Dermis blood vessel endothelial cell (primary cell): ENCODE measurements at places on chromosomes 3 and 15. TPM values are rescaled to one million over a fixed set of nuclear protein-coding genes. Genes with fewer than 3 reads are reported as not detected.

RTP4 gene
- 1.7 and 3.1 TPM in 2 replicates for total RNA-seq

CSPG4 gene
- 0.19 and 0.68 TPM in 2 replicates for total RNA-seq

TMEM266 gene
- total RNA-seq = not detected in 2 replicates

PPIB gene
- total RNA-seq = 815 and 1,069 TPM in 2 replicates

P3H2 gene
- total RNA-seq = 13.1 and 18.5 TPM in 2 replicates

CKMT1B gene
- total RNA-seq = not detected in 2 replicates

GOLGA6D gene
- not detected in 2 replicates for total RNA-seq

CPEB1 gene
- total RNA-seq = not detected in 2 replicates

UBR1 gene
- 31.2 and 35.6 TPM in 2 replicates for total RNA-seq

KIF23 gene
- total RNA-seq = 13.8 and 55.1 TPM in 2 replicates

ZCWPW2 gene
- 0.19 TPM in 1 of 2 replicates, not detected in the other for total RNA-seq
